ENCODE measurements at places on chromosomes 7 and 10.

GRCh38 chr10:115049960-115050359, 43.2 kb upstream of the ATRNL1 start:
- DNase-seq, result no peak

DNA sequence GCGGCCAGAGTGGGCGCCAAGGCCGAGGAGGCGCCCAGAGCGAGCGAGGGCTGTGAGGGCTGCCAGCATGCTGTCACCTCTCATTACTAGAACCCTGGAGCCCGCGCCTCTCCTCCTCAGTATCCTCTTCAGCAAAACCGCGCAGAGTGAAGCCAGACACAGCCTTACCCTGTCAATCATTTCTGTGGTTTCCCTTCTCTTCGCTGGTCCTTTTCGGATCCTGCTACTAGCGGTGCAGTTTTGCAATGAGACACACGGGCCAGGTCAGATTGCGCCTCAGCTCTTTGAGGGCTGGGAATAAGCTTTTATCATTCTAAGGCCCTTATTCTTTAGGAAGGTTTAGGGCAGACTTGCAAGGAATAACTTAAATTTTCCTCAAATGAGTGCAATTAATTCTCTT, 55.5 kb upstream of the FAM171A1 start:
- DNase-seq, result no peak

GRCh38 chr7:6530626-6531491, 20.4 kb downstream of the GRID2IP start:
- no peak for DNase-seq

GRCh38 chr10:8066124-8066523, 11.6 kb downstream of the GATA3 start:
- DNase-seq, result no peak

GRCh38 chr10:108409306-108409705, 1244.8 kb upstream of the SORCS1 start:
- DNase-seq, result no peak

Measured in NCI-H1930 (cell line).